ENCODE measurements at places on chromosomes 7 and 10.

DNA sequence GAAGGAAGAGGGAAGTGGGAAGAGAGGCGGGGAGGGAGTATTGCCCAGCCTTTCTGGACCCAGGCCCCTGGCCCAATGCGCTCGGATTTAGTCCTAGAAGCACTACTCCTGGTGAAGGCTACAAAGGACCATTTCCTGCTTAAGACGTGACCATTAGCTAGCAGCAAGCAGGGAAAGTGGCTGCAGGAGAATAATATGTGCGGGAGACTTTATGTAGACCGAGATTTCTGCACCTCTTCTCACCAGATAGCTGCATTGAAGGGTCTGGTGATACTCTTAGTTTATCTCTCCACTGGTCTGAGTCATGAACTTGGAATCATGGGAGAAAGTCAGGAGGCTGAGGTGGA is 3.1 kb downstream of the VAX1 start:
- DNase-seq, result no peak

GRCh38 chr7:41994746-41995110 is 242.3 kb downstream of the GLI3 start:
- DNase-seq, result no peak

DNA sequence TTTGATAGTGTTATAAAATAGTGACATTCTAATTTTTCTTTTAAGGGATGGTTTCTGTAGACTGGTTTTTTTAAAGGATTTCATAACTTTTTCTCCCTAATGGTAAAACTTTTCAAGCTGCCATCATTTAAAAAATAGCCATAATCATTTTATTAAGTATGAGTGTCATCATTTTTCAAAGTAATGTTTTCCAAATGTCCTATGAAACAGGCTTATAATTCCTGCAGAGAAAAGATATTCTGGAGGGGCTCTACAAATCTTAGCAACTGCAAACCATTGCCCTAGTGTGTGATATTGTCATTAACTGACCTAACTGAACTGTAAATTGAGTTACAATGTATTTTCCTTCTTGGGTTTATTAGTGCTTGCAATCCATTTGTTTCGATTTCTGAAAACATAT is 226.0 kb downstream of the BBS9 start:
- no peak for DNase-seq

DNA sequence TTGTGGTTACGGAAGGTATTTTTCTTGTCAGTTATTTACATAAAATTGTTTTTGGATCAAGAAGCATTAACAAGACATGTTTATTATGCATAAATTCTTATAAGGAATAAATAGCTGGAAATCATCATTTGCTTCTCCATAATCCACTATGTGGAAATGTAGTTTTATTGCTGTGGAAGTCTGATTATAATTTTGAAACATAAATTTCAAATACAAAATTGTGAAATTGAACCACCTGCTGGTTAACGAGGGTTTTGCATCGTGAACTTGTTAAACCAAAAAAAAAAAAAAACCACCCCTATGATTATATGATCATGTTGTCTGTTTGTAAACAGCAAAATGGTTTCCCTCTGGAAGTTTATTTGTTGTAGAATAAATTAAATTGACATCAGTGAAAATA is 25.9 kb downstream of the ABRAXAS2 start:
- no peak for DNase-seq

DNA sequence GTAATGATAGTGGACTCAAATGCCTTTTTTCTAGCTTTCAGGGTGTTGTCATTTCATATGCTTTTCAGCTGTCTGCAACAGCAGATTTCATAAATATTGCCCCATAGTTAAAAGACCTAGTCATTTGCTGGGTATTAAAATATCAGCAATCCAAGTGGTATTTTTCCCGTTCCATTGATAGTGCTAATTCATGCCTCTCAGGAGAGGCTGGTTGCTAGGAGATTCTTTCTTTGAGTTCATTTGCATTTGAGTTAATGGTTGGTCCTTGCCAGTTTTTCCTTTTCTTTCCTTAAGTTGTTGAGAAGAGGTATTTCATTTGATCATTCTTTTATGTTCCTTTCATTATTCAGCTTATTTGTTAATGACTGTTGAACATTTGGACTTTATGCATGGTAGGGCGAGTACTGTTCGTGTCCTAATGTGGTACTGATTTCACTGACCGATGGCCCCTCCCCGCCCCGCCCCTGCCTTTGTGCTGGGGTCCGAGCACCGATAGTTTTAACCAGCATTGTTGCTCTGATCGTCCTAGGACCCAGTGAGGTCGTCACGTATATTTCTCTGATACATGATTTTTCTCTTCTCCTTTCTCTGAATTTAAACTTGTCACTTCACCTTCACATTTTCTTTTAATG is 128.6 kb downstream of the CCNY start:
- peak; percentile 44 for DNase-seq

- peak; percentile 72 for DNase-seq
Observed at GRCh38 chr7:29479301-29480200, 84.1 kb upstream of the PRR15 start.

GRCh38 chr10:8102708-8103401 is 48.4 kb downstream of the GATA3 start:
- no peak for DNase-seq

- no peak for DNase-seq
Observed at GRCh38 chr7:116461500-116461899, 38.0 kb upstream of the CAV2 start.

DNA sequence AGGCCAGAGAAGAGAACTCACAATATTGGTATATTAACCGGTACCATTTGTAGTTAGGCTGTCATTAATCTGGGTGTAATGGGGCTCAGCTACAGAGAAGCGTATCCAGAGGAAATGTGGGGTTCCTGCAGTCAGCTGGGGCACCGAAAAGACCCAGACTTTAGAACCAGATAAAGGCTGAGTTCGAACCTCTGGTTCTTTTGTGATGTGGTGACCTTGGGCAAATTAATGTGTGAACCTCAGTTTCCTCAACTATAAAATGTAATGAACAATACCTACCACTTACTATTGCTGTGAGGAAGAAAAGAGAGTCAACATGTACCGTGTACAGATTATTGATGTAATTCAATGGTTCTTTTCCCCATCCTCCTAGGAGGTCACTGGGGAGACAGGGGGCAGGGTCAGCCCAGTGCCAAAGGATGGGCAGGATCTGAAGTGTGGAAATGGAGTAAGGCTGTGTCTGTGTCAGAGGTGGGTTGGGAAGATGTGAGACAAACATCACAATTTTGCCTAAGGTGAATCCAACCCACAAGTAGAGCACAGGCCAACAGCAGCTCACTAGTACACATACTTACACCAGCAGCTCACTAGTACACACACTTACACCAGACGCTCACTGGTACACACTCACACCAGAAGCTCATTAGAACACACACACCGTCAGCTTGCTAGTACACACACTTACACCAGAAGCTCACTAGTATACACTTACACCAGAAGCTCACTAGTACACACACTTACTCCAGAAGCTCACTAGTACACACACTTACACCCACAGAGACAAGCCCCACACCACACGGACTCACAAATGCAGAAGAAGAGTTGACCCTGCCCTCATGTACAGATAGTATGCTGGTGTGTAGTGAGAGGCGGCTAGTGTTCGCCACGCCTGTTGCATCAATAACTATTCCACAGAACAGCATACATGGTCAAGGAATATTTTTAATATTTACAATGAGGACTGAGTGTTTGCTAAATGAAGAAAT is 28.0 kb downstream of the PRSS2 start:
- no peak for DNase-seq

DNA sequence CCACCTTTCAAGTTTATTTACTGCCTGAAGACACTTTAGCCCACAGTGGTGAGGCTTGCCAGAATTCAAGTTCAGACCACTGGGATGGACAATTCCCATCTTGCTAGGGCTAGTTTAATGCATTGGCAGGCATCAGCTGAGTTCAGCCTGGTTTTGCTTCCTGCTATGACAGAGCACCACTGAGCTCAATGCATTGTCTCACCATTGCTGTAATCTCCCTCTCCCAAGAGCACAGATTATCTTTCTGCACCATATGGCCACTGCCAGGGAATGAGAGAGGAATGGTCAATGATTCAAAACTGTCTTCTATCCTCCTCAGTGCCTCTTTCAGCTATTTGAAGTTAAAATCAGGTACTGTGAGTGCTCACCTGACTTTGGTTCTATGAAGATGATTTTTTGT is 160.8 kb downstream of the XPNPEP1 start:
- no peak for DNase-seq

GRCh38 chr10:100805543-100806355 is 60.4 kb downstream of the PAX2 start:
- no peak for DNase-seq

DNA sequence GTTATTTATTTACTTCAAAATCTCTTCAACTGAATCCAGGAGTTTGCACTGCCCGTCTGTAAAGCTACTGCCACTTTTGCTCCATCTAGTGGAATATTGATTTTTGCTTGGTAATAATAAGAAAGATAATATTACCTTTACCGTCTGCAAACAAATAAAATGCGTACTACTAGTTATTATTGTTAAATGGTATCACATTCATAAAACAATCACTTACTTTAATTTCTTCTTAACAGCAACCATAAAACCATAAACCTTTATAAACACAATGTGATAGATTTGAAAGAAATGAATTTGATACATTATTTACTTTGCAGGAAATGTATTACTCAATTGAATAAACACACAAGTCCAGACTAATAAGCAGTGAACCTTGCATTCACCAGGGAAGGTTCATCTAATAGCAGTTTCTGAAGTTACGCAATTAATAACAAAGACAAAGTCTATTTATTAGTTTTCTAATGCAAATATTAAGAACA is 6.4 kb downstream of the AGMO start:
- DNase-seq, result no peak

DNA sequence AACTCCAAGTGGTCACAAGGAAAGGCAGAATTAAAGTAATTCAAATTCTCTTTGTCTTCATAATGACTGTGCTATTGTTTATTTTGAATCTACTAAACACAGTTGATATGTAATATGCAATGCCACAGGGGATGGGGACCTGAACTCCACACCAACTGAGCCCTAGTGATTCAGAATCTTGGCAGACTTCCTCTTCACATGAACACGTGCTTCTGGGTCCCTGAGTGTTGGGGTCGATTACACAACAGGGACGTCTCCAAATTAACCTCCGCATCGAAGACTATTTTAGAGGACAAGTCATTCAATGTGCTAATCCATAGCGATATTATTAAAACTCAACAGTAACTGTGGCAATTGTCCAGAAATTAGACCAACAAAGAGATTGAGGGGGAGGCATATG is 95.3 kb upstream of the CARD11 start:
- DNase-seq, result no peak

DNA sequence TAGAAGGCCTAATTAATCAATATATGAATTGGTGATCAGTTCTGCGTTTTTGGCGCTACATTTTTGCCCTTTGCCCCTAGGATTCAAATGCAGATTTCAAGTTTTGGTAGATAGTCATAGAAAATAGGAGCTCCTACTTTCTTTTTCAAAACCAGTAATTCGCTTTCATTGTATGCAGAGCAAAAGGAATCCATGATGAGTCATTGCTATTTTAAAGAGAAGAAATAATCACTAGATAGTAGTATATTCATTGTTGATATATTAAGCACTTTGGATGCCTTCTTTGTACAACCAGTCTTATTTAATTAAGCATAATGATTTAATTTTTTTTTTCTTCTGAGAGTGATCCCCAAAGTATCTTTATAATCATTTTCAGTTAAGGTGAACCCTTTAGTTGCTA is 50.3 kb downstream of the CSTF2T start:
- no peak for DNase-seq

- DNase-seq, result no peak
Observed at GRCh38 chr7:39891894-39892293, 58.2 kb upstream of the CDK13 start.

DNA sequence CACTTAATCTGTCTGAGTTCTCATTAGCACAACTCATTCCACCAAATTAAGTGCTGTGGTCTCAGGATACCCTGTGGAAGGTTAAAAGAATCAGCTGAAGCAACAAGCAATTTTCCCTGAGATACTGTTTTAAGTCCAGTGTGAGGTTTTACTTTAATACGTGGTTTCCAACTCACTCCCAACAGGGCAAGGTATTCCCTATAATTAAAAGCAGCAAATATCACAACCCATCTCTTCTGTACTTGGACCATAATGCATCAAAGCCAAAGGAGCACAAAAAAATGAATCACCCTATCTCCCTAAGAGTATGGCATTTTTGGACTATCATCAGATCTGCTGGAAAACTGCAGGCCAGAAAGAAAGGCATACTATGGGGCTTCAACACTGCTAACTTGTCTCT is 4.9 kb downstream of the CADPS2 start:
- no peak for DNase-seq

- DNase-seq, result no peak
Observed at GRCh38 chr7:13856012-13856411, 133.5 kb downstream of the ETV1 start.

GRCh38 chr7:37107047-37107750 is 341.5 kb downstream of the ELMO1 start:
- no peak for DNase-seq

GRCh38 chr7:17532861-17533404 is 234.5 kb downstream of the AHR start:
- peak; percentile 79 for DNase-seq

DNA sequence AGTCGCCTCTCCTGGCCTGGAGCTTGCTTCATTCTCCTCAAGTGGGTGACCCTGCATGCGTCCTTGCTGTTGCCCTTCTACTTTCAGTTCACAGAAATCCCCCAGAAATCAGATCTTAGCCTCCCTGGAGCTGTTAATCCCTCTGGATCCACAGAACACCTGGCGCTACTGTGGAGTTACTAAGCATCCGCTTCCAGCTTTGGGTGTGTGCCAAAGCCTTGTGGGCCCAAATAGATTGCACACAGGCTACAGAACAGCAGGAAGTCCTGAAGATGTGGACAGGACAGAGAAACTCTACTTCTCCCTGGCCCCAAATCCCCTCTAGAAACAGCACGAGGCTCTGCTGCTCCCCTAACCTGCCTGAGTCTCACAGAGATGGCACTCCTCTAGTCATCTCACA is 36.6 kb upstream of the PDLIM1 start:
- DNase-seq, result peak; percentile 72

GRCh38 chr7:29468196-29468595 is 95.4 kb upstream of the PRR15 start:
- DNase-seq, result no peak

- peak; percentile 41 for DNase-seq
Observed at GRCh38 chr10:7085913-7086589, 324.8 kb downstream of the SFMBT2 start.

DNA sequence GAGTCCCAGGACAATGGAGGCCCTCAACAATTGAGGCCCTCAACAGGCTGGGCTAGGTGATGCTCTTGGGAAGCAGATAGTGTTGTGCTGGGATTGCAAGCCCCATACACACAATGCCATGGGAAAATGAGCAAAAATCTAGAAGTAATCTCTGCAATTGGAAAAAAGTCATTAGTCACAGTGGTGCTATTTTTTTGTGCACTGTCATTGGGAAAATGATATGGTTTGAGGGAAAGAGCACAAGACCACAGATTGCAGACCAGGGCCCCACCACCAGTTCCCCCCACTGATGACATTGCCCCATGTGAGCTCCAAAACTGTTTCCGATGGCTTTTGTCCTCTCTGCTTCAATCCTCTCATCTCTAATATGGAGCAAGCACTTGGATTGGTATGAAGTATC is 1.9 kb downstream of the KCTD7 start:
- no peak for DNase-seq

DNA sequence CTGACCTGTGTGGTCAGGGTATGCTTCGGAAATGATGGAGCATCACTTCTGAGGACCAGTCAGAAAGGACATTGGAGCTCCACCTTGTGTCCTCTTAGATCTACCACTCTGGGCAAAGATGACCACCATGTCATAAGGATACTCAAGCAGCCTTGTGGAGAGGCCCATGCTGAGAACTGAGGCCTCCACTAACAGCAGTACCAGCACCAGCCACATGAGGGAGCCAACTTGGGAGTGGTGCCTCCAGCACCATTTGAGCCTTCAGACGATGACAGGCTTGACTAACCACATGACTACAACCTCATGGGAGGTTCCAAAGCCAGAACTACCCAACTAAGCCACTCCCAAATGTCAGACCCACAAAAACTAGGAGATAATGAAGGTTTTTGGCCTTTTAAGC is 116.0 kb downstream of the NPTX2 start:
- no peak for DNase-seq

Measured in cardiac muscle cell (in vitro differentiated cells and primary cell).